ENCODE measurements at places on chromosomes 5 and 9. TPM values are rescaled to one million over a fixed set of nuclear protein-coding genes. Genes with fewer than 3 reads are reported as not detected.
A peak's percentile ranks its signal among the peaks of the same experiment; 100 is the strongest.

Gene SPINK6
- total RNA-seq: not detected

Gene COL5A1
- 129 TPM for total RNA-seq

Gene HNRNPH1
- total RNA-seq: 442 TPM

Gene PCDHGB7
- 28.1 TPM for total RNA-seq

Gene FGF1
- 11.4 TPM for total RNA-seq

Gene KCNMB1
- 20.1 TPM for total RNA-seq

Gene SPATA31C1
- total RNA-seq: not detected

Gene SV2C
- total RNA-seq: 0.14 TPM

Gene FGD3
- 9.9 TPM for total RNA-seq

Gene AKNA
- total RNA-seq: 68.5 TPM

Gene MED27
- 26.5 TPM for total RNA-seq

DNA sequence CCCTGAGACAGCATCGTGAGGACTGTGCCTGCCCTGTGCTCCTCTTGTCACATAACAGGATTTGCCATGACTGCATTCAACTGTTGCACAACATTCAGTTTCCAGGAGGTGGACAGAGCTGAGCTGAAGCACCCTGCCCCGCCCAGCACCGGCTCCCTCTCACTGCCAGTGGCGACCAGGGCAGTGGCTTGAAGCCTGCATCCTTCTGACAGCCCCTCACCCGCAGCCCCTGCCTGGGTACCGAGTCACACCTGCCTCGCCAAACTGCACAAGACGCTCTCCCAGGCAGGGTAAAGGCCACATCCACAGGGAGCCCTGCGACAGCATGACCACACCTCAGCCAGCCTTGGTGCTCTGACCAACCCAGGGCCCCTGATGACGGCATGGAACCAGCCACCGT, 59.9 kb upstream of the ZNF354A start:
- H3K27ac ChIP-seq: no peak overlapping the region
- H3K4me1 ChIP-seq: no peaks in the 10 kb centered on the region
- H3K4me3 ChIP-seq: no peak overlapping the region
- H3K36me3 ChIP-seq: no peaks in the 10 kb centered on the region

DNA sequence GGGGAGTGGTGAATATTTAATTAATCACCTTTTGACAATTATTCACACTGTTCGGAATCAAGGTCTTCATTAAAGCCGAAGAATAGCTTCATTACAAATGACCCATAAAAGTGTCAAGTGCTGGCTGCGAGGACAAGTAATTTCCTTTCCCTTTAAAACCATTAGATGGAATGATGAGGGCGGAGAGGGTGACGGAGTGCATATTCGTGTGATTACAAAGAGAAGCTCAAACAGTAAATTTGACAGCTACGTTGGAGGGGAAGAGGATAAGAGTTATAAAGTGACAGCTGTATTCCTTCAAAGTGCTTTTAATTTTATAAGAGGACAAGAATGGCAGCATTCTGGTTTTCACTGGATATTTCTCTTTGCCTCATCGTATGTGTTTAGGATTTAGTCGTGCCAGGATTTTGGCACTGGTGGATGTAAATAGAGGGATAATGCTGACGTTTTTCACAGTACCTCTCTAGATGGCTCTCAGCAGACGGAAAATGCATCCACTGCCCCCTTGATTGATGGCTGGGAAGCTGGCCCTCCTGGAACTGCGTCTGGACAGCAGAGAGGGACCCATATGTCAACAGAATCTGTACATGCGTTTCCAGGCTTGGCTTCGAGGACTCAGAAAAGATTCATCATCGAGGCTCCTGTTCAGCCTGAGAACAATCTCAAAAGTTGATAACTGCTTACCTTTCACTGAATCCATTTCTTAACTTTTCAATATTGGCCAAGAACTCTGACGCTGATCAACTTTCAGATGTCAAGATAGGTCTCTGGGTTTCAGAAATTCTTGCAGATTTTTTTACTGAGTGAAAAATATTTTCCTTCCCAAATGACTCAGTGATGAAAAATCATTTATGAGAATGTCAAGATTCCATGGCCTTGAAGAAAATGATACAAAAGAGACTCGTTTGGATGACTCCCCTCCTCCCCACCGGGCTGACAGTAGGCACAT, 50.4 kb upstream of the IRX2 start:
- no peak overlapping the region for H3K27ac ChIP-seq
- no peaks in the 10 kb centered on the region for H3K36me3 ChIP-seq
- H3K27me3 ChIP-seq: no peaks in the 10 kb centered on the region
- no peak overlapping the region for H3K4me3 ChIP-seq
- H3K4me1 ChIP-seq: no peaks in the 10 kb centered on the region

- no peak overlapping the region for H3K4me3 ChIP-seq
- no peaks in the 10 kb centered on the region for H3K4me1 ChIP-seq
- no peaks in the 10 kb centered on the region for H3K36me3 ChIP-seq
- no peaks in the 10 kb centered on the region for H3K27me3 ChIP-seq
These were observed 65.4 kb upstream of the FCN1 start for GRCh38 chr9:134983074-134983473.

- H3K27ac ChIP-seq: no peak overlapping the region
- no peak for DNase-seq
- peak overlapping the region; percentile 41 for H3K4me3 ChIP-seq
- H3K36me3 ChIP-seq: no peaks in the 10 kb centered on the region
- no peaks in the 10 kb centered on the region for H3K27me3 ChIP-seq
These were observed 60.5 kb downstream of the ZFAND5 start for GRCh38 chr9:72304538-72304937.

DNA sequence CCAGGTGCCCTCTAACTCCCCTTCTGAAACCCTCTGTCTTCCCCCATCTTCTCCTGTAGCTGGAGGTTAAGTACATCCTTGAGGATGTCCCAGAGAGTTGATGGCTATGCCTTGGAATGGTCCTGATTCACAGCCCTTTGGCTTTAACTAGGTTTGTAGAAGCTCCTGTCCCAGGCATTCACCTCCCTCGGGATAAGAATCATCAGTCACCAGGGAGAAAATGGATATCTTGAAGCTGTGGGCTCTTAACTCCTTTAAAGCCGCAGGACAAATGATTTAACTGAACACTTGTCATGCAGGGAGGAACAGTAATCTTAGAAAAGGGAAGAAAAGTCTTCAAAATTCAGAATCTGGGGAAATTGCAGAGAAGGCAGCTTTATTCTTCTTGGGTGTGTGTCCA, 139.9 kb downstream of the PSAT1 start:
- H3K36me3 ChIP-seq: no peaks in the 10 kb centered on the region
- no peak overlapping the region for H3K4me3 ChIP-seq
- H3K27me3 ChIP-seq: no peaks in the 10 kb centered on the region
- DNase-seq: no peak

GRCh38 chr5:124114911-124115310, 602.9 kb downstream of the CSNK1G3 start:
- no peak for DNase-seq
- H3K36me3 ChIP-seq: no peaks in the 10 kb centered on the region

DNA sequence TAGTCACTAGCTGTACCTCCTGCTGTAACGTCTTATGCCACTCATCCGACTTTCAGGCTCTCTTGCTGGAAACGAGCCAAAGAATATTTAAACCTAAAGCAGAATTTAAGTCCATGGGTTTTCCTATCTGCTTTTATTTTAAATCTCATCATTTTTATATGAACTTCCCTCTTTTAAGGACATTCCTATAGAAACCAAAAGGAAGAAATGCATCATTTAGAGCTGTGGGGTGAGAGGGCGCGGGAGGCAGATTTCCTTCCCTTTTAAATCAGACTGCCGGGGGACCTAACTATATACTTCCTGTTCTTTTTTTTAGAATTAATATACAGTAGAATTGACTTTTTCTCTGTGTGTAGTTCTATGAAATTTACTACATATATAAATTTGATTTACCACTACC, 468.8 kb downstream of the BNC2 start:
- no peak overlapping the region for H3K4me3 ChIP-seq
- H3K36me3 ChIP-seq: no peaks in the 10 kb centered on the region
- DNase-seq: no peak
- H3K27ac ChIP-seq: no peak overlapping the region

All from thoracic aorta (tissue), 2 donors.